Activated T-cell treated with anti-CD3 and anti-CD28 coated beads for 48 hours (primary cell): ENCODE measurements at places on chromosomes 12 and 14.

GRCh38 chr12:108839890-108840230 lies 17.5 kb downstream of the SSH1 start:
- no peak for DNase-seq

- no peak for DNase-seq
Measured at GRCh38 chr14:63893701-63894458, 41.1 kb downstream of the SYNE2 start.

DNA sequence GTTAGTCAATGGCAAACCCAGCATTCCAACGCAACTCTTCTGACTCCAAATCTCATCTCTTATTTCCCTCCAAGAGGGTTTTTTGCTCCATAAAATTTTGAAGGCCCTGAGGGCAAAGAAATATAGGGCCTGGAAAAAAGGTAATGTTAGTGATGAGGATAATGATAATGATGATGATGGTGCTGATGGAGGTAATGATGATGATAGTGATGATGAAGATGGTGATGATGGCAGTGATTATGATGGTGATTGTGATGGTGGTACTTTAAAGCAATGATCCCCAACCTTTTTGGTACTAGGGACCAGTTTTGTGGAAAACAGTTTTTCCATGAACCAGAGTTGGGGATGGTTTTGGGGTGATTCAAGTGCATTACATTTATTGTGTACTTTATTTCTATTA lies 50.1 kb downstream of the TMX1 start:
- no peak for DNase-seq

- no peak for DNase-seq
Measured at GRCh38 chr12:71170456-71170855, 12.7 kb upstream of the TSPAN8 start.

GRCh38 chr12:125228519-125229260 lies 163.5 kb downstream of the AACS start:
- DNase-seq, result no peak

GRCh38 chr12:3077572-3078081 lies 448 bp downstream of the TSPAN9 start:
- no peak for DNase-seq

GRCh38 chr14:20612403-20612802 lies 21.2 kb upstream of the RNASE12 start:
- DNase-seq, result no peak
